ENCODE measurements at places on chromosomes 1 and 21. TPM values are rescaled to one million over a fixed set of nuclear protein-coding genes. Genes with fewer than 3 reads are reported as not detected.

- DNase-seq = no peak
Observed at GRCh38 chr1:16153096-16153998, 2.5 kb downstream of the EPHA2 start.

GRCh38 chr1:112794654-112795239, 79.6 kb upstream of the PPM1J start:
- no peak for DNase-seq

GRCh38 chr1:17250601-17251000, 1.7 kb downstream of the PADI3 start:
- peak; percentile 24 for DNase-seq

PRELP gene
- not detected for total RNA-seq

FASLG gene
- not detected for total RNA-seq
